ENCODE measurements at places on chromosomes 2 and 18.

- no peak for DNase-seq
These were observed 46.8 kb upstream of the MGAT4A start for GRCh38 chr2:98777710-98778109.

DNA sequence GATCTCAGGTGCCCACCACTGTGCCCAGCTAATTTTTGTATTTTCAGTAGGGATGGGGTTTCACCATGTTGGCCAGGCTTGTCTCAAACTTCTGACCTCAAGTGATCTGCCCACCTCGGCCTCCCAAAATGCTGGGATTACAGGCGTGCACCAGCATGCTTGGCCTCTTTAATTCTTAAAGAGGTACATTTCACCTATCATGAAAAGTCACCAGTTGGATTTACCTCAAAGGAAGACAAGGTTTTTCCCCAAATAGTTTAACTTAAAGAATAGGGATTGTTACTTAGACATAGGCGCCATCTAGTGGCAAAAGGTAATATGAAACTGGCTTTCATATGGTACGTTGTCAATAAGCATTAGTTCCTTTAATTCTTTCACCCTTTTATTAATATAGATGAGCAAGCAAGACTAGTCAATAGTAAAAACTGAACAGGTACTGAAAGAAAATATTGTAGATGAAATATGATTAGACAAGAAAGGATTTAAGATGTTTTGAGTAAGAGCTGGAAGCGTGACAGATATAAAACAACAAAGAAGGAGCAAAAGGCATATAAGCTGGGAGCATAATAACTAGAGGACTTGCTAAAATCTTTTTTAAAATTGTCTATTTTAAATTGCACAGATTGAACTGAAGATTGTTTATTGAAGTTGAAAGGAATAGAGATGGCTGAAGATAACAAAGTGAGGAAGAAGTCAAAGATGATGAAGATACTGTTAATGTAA, 35.0 kb upstream of the PSMD14 start:
- peak; percentile 72 for DNase-seq

DNA sequence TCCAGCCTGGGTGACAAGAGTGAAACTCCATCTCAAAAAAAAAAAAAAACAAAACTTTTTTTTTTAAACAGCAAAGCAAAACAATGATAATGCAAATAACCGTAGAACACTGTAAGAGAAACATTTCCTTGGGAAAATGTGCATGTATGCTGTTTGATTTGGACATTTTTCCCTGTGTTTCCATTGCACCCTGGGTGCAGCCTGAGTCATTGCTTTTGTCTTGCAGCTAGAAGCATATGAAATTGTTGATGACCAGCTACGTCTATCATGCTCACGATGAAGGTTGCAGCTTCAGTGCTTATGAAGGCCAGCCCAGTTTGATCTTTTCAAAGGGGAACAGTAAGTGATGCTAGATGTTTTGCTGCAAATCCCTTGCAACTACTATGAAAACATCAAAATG, 41.5 kb downstream of the MOGAT1 start:
- DNase-seq, result no peak

- no peak for DNase-seq
These were observed 200.3 kb downstream of the FBXO15 start for GRCh38 chr18:73947180-73947921.

GRCh38 chr2:190584980-190585661, 50.6 kb upstream of the NEMP2 start:
- no peak for DNase-seq
